ENCODE measurements at places on chromosomes 2 and 18.
A peak's percentile ranks its signal among the peaks of the same experiment; 100 is the strongest.

- no peak for DNase-seq
These were observed 55.3 kb downstream of the NCKAP1 start for GRCh38 chr2:182982941-182983340.

GRCh38 chr18:3250237-3251107, 2.9 kb downstream of the MYL12A start:
- DNase-seq: peak; percentile 26

GRCh38 chr2:46278952-46279351, 18.3 kb upstream of the EPAS1 start:
- DNase-seq: no peak

- no peak for DNase-seq
These were observed 50.5 kb downstream of the DYSF start for GRCh38 chr2:71503837-71504236.

DNA sequence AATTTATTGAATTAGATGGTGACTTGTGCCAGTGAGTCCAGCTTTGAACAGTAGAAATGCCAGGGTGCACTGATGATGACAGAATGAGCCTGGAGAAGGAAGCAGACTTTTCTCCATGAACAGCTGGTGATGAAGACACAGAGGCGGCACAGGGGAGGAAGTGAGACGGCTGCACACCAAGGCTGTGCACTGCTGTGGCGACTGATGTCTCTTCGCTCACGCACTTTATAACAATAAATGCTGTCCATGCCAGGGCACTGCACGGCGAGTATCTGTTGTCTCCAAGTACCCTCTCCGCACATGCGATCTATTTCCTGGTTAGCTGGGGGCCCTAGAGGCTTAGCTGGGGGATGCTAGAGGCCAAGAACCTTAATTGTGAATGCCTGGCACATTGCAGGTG, 175.2 kb downstream of the TMEM200C start:
- DNase-seq: no peak

DNA sequence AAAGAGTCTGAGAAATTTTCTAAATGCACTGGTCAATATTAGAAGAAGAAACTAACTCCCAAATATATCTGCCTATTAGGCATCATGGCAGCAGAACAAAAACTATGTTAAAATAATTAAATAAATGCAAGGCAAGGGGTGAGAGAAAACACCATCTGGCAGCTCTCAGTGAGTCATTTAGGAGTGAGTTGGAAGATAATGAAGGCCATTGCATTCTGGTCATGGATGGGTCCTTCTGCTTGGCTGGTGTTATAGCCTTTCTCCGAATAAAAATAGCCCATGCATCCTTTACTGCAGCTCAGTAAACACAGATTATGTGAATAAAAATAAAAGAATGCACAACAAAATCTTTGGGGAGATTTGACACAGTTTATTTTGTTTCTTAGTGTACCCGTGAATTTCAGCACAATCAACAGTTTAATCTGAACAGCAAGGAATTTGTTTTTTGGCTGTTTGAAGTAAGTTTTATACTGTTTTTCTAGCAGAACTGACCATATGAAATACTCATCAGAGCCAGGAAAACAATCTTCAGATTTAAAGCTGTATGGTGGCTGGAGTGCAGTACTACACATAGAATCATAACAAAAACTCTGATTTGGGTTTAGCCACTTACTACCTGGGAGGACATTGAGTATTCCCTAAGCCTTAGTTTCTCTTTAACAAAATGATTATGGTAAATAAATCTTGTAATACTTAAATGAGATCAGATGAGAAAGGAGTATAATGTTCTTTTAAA, 225.1 kb upstream of the ITGA4 start:
- no peak for DNase-seq

GRCh38 chr2:38176619-38177021, 100.7 kb upstream of the CYP1B1 start:
- DNase-seq: no peak

DNA sequence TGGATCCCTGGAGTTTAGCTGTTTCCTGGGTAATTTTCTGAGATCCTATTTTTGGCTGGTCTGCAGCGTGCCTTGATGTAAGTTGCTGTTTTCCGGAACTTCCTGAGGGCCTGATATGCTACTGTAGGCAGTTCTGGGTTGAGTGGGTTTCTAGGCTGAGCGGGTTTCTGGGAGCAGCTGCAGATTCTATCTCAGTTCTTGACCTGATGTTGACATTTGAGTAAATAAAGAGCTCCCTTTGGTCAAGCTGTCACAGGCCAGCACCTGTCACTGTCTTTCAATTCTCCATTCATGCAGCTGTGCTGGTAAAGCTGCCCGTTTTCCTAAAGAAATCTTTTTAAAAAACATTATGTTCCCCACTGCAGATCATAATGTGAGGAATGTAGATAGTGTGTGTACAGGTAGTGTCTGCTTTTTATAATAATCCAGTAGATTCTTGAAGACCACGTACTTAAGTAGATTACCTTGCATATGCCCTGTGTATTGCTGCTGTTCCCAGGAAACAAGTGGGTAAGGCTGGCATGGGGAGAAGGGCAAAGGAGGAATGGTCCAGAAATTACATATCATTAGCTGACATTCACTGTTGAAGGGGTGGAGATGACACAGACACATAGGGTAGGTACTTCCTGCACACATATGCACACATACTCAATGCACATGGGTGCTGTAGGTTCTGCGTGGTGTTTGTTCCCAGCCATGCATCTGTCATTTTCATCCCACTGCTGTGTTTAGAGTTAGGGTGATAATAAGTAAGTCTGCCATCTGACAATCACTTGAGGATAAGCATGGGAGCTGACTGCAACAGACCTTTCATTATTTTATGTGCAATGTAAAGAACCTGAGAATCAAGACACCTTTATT, 25.9 kb downstream of the CD28 start:
- no peak for DNase-seq

- DNase-seq: no peak
These were observed 98.7 kb downstream of the PLEKHA3 start for GRCh38 chr2:178579006-178579405.

All from CD4-positive, alpha-beta T cell treated with Interleukin-12 subunit alpha and Interleukin-12 subunit beta, for 1 hour (primary cell).